ENCODE measurements at places on chromosomes 7 and 10.

GRCh38 chr7:55108818-55109217, 90.0 kb downstream of the EGFR start:
- no peak for DNase-seq

- DNase-seq, result no peak
Observed at GRCh38 chr10:10716972-10717371, 300.7 kb upstream of the CELF2 start.

- DNase-seq, result no peak
Observed at GRCh38 chr7:158991824-158992621, 135.7 kb downstream of the DYNC2I1 start.

GRCh38 chr7:27619492-27619891, 43.2 kb downstream of the HIBADH start:
- no peak for DNase-seq

GRCh38 chr7:149598721-149599308, 101.2 kb upstream of the ZNF746 start:
- peak; percentile 9 for DNase-seq

- no peak for DNase-seq
Observed at GRCh38 chr10:91411621-91412020, 1.5 kb downstream of the HECTD2 start.

DNA sequence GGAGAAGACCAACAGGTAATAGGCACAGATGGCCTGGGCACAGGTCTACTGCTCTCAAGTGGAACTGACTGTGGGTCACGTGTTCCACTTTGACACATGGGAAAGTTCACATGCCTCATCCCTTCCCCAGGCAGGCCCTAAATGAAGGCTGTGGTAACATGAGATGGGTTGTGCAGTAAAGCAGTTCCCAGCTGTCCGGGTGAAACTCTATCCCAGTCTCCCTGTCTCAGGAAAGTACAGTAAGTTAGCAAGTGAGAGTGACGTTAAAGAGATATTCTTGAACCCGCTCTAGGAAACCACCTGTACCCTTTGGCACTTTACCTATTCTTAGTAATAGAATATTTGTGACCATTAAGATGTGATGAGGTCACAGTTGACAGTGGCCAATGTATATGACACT, 343.7 kb upstream of the AOAH start:
- peak; percentile 30 for DNase-seq

GRCh38 chr10:70508912-70509756, 30.6 kb downstream of the PALD1 start:
- no peak for DNase-seq

GRCh38 chr10:70191161-70191971, 21.1 kb upstream of the SAR1A start:
- no peak for DNase-seq

GRCh38 chr7:101913851-101914250, 96.4 kb downstream of the CUX1 start:
- DNase-seq, result peak; percentile 62

- no peak for DNase-seq
Observed at GRCh38 chr10:132461103-132461682, 64.2 kb downstream of the PWWP2B start.

GRCh38 chr7:33457039-33457438, 327.7 kb downstream of the BBS9 start:
- DNase-seq, result no peak

DNA sequence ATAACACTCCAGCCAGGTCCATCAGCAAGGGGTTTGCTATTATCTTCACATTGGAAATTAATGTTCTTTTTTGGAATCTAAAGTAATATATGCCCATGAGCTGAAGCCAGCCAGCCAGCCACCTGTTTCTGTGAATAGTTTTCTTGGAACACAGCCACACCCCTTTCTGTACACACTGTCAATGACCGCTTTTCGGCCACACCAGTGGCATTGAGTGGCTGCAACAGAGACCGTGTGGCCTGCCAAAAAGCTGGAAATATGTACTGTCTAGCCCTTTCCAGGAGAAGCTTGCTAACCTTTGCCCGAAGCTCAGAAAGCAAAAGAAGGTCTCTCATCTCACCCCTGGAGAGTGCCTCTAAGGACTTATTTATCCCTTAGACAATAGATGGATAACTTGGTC, 98.5 kb upstream of the NPS start:
- DNase-seq, result no peak

DNA sequence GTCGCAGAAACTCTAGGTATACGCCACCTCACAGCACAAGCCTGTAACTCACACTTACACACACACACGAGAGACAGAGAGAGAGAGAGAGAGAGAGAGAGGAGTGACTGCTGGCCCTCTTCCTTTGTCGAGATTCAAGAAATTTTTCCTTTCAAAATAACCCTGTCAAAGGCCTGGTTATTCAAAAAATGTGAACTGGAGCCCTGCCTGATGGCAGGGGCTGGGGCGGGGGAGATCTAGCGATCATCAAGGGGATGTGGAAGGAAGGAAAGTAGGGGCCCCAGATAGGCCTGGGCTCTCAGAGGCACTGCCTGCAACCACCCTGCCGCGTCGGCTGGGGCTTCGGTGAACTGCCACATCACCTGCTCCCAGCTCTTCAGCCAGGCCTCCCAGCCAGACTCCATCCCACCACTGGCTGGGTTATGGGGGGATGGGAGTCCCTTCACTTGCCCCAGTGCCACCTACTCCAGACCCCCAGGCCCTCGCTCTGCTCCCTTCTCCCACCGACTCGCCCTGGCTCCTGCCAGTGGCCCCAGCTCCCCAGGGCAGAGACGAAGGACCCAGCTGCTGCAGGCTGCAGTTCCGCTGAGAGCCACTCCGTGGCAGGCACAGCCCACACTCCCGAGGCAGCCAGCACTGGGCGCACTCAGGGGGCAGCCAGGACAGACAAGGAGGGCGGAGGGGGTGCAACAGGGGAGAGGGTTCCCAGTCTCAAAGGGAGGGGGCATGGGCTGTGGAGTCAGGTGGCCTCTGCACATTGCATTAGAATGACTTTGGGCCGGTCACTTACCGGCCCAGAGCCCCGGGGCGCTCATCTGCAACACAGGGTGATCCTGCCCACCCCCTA, 15.3 kb downstream of the KCNH2 start:
- peak; percentile 59 for DNase-seq

DNA sequence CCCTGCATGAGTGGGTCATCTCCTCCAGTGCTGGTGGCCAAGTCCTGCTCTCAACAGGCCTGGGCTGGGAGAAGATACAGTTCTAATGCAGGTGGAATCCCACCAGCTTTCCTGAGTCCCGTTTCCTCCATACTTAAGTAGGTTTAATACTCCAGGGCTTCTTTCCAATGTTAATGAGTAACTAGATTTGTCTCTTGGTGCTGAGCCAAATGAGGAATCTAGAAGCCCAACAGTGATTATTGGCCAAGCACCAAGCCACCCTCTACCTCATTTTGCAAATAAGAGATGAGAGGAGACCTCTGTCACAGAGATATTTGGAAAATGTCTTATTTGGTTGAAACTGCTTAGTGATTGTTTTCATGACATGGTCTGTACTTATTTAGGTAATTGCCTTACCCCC, 37.1 kb downstream of the STARD3NL start:
- no peak for DNase-seq

DNA sequence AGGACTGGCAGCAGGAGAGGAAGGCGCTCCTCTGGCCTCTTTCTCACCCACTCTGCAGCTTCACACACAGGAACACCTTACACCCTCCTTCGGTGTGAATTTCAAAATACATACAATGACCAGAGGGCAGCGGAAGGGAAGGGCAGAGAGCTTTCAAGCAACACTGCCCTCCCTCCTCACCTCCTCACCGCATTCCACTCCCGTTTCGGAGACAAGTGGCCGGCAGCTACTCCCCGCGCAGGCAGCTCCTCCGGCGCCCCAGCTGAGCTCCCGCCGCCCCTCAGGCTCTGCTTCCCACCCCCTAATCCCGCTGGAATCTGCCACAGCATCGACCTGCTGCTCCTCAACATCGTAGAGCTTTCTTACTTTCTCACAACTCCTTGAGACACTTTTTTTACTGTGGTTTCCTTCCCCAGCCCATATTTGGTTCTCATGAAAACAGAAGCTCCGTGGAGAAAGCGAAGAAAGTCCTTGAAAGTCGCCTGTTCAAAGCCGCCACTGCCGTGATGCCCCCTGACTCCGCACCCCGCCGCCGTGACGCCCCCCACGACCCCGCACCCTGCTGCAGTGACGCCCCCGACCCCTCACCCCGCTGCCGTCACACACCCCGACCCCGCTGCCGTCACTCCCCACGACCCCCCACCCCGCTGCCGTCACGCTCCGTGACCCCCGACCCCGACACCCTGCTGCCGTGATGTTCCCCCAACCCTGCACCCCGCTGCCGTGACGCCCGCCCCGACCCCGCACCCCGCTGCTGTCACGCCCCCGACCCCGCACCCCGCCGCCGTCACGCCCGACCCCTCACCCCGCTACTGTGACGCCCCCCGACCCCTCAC, 14.6 kb upstream of the GPER1 start:
- DNase-seq, result no peak

DNA sequence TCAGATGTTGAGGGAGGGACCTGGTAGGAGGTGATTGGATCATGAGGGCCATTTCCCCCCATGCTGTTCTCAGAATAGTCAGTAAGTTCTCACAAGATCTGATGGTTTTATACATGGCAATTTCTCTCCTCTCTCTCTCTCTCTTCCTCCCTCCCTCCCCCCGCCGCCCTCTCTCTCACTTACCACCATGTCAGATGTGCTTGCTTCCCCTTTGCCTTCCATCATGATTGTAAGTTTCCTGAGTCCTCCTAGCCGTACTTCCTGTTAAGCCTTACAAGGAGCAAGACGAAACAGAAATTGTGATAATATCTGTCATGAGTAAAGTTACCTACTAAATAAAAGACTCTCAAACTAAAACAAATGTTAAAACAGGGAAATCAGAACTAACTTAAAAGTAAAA, 19.9 kb upstream of the GPR141 start:
- DNase-seq, result no peak

- no peak for DNase-seq
Observed at GRCh38 chr7:854118-854775, 22.0 kb downstream of the SUN1 start.

DNA sequence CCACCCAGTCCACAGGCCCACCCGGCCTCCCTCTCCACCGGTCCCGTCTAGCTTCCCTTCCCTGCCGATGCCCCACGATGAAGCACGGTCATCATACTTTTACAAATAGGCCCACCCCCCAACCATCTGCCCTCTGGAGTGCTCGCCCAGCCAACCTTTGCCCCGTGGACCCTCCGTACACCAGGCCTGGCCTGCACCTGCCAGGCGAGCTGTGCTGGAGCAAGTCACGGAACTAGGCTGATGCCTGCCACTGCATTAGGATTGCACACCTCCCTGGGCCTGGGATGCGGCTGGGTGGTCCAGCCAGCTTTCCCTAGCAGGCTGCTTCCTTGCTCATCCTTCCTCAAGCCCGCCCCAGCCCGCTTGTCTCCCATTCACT, 44.7 kb downstream of the PPIF start:
- DNase-seq, result no peak

GRCh38 chr10:43727935-43728334, 79.3 kb upstream of the ZNF32 start:
- DNase-seq, result no peak

DNA sequence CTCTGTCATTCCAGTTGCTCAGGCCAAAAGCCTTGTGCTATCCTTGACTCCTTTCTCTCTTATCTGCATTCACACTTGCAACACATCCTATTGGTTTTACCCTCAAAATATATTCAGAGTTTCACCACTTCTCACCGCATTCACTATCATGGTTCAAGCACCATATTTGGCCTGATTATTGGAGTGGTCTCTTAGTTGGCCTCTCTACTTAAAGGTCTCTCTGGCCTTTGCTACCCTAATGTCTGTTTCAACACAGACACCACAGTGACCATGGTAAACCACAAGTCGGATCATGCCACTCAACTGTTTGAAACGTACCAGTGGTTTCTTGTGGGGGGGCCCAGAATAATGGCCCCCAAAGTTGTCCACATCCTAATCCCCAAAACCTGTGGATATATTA, 15.2 kb upstream of the PDZD8 start:
- no peak for DNase-seq

GRCh38 chr10:19221216-19221615, 172.6 kb downstream of the MALRD1 start:
- no peak for DNase-seq
